ENCODE measurements at places on chromosomes 4 and X.

DNA sequence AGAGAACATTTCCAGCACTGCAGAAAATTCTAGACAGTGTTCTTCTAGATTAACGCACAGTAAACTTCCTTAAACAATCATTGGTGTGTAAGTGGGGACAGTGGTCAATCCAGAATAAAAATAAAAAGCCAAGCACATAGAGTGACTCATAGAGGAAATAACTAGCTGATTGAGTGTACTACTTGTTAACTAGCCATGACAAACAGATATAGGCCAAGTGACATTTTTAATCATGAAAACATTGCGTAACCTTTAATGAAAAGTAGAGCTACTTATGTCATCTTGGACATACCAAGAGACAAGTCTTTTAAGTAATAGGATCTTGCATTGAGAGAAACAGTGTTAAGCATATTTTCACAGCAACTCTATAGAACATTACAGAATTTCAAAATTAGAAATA is 233.9 kb upstream of the MAB21L2 start:
- DNase-seq, result peak; percentile 74

GRCh38 chr4:24922416-24922815 is 9.6 kb upstream of the CCDC149 start:
- no peak for DNase-seq

DNA sequence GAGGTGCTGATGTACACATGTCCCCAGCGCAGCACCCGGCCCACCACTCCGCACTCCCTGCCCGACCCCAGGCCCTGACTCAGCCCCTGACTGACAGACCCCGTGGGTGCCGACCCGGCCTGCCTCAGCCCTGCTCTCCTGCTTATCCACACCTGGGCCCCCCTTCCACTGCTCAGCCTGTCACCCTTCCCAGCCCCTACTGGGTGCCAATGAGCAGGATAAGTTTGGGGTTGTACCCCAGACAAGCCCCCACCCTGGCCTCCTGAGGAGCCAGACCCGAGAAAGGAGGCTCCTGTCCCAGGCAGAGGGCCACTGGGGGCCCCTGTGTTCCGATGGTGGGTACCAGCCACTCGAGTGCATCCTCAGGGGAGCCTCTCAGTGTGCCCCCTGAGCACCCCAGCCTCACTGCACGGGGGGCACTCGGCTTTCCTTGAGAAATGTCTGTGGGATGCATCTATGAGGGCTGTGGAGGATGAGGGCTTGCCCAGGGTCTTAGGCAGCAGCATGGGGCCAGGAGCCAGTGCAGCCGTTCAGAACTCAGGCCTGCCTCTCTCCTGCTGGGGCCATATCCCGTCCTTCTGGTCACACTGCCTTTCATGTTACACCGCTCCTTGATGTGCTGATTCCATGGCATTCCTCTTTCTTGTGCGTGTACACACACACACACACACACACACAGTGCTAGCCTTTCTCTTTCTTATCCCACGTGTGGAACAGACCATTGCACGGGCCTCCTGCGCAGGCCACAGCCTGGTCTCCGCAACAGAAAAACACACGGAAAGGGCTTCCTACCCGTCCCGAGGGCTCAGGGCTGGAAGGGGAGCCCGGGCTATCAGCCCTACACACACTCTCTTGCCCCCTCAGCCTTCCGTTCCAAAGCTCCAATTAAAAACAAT is 220.1 kb upstream of the PSAPL1 start:
- no peak for DNase-seq

DNA sequence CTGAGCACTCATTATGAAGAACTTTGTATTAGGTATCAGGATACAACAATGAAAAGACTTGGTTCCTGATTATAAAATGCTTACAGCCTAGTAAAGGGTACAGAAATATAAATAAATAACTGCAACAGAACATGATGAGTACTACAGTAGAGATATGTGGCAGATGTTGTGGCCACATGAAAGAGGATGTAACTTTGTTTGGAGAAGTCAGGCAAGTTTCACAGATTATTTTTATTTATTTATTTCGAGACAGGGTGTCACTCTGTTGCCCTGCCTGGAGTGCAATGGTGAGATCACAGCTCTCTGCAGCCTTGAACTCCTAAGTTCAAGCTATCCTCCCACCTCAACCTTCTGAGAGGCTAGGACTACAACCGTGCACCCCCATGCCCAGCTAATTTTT is 15.8 kb upstream of the UBE2K start:
- DNase-seq, result no peak

DNA sequence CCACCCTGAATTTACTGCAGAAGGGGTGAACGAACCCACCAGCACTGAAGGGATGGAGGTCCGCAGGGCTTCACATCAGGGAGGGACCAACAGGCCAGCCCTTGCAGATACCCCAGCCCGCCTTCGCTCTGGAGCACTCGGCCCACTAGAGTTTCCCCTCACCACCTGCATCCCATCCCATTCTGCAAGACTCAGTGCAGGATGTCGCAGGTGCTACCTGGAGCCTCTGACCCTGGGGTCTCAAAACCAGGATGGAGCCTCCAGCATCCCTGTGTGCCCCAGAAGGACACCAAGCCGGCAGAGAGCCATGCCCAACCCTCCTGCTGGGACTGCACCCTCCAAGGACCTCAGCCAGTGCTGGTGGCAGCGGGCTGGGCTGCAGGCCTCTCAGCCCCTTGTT is 57.6 kb upstream of the ADRA2C start:
- no peak for DNase-seq

DNA sequence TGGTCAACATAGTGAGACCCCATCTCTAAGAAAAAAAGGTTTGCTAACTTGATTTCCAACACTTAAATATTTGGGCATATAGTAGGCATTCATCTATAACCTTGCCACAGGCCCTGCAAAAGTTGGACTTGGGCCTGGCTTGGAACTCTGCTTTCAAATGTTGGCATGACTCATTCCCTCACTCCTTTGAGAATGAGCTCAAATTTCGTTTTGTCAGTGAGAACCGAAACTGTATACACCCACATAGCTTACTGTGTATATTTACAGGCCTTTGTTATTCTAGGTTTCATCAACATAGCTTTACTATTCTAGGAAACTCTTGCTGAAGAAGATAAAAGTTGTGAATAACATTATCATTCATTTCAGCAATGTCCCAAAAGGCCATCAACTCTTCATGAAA is 88.7 kb upstream of the ELOVL6 start:
- peak; percentile 83 for DNase-seq

GRCh38 chrX:50996930-50997329 is 86.4 kb downstream of the BMP15 start:
- DNase-seq, result no peak

- DNase-seq, result no peak
Observed at GRCh38 chrX:40374486-40374885, 206.3 kb upstream of the ATP6AP2 start.

GRCh38 chrX:154398668-154399526 is 720 bp downstream of the RPL10 start:
- peak; percentile 87 for DNase-seq
